Amniotic stem cell (primary cell): ENCODE measurements at places on chromosomes 11 and 22.

GRCh38 chr22:18905540-18906409 lies at the start of gene DGCR6:
TSS of gene DGCR6 (plus strand) at chr22:18906320. CDS start at chr22:18906375, 55 bp downstream.
- no peak for DNase-seq

- no peak for DNase-seq
These were observed 262.4 kb upstream of the PLET1 start for GRCh38 chr11:112523031-112523430.

DNA sequence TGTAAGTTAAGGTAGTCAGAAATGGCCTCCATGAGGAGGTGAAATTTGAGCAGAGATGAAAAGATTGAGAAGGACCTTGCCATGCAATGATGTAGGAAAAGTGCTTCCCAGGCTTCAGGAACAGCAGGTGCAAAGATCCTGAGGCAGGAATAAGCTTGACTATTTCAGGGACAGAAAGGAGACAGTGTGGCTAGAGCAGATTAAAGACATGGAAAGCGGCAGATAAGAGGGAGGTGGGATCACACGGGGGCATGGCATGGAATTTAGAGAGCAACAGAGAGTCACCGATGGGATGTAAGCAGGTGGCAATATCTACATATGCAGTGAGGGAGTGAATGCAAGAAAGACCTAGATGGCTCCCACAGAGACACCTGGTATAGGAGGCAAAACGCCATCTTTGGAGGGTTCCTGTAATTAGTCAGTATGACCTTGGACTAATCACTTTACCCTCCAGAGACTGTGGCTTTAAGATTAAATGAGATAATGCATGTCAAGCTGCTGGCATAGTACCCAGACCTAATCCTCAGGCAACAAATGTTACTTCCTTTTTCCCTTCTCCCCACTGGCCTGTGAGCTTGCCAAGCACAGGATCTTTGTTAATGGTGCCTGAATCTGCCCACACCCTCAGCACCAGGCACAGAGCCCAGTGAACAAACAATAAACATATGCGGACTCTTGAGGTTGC lies 24.6 kb upstream of the ACER3 start:
- peak; percentile 43 for DNase-seq

DNA sequence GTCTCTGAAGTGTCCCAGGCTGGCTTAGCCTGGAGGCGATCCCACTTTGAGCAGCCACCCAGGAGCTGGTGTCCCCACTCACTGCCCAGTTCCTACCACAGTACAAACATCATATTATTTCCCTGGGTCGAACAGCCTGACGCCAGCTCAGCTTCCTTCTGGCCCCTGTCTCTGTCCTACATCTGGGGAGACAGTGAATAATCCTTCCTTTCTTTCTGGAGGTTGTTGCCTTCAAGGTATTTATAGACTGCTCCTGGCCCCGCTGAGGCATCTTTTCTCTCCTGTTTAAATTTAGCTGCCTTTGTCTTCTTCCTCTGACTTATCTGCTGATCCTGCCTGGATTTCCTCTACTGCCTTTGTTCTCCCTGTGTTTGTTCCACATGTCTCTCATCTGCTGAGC lies 56.8 kb upstream of the LRRC55 start:
- DNase-seq, result no peak

DNA sequence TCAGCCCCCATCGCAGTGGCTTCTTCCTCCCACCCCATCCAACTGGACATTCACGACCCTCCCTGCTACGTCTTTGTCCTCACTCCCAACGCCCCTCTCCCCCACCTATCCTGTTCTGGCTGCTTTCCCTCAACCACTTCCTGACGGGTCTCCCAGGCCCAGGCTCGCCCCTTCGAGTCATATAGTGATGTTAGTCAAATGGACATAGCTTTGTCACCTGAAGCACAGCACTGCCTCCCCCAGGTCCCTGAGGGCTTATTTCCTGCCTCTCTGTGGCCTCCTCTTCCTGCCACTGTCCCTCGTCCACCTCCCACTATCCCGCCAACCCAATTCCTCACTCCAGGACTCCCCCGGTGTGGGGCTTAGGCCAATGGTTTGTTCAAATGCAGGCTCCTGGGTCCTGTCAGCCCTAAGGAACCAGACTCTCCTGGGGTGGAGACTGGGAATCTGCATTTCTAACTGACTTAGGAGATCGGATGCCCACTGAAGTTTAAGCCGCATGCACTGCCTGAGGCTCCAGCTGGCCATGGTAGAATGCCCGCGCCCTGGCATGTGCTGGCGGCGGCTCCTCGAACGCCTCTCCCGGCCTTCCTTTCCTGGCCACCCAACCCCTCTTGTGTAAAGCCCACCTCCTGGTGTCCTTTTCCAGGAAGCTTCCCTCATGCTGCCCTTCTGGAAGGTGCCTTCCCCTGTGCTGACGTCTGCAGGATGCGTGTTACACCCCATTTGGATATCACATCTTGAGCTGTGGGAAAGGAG lies 18.3 kb downstream of the SUN2 start:
- no peak for DNase-seq

DNA sequence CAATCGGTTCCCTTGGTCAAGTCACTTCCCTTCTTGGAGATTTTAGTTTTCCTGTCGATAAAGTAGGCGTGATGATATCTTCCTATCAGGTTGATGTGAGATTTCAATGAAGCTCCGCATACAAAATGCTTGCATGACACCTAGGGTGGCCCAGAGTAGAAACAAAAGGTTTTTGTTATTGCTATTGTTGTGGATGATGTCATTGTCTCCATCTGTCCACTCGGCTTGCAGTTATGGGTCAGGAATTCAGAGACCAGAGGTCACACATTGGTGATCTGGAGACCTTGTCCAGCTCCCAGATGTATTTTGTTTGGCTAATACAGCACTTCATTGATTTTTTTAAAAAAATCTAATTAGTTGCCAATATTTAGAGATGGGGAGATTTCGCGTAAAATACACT lies 382.1 kb downstream of the MN1 start:
- no peak for DNase-seq

DNA sequence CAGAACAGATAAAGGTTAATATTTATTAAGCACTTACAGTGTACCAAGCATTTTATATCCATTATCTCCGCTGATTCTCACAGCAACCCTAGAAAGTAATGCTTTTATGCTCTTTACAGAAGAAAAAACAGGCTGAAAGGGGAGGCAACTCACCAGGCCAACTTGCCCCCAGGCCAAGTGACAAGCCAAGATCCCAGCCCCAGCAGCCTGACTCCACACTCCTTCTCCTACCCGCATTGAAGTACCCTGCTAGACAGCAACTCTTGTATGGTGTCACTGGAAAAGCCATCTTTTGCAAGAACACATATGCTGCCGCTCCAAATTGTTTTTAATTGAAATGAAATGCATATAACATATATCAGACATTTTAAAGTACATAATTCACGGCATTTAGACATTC lies 25.6 kb downstream of the SMCO4 start:
- DNase-seq, result no peak

DNA sequence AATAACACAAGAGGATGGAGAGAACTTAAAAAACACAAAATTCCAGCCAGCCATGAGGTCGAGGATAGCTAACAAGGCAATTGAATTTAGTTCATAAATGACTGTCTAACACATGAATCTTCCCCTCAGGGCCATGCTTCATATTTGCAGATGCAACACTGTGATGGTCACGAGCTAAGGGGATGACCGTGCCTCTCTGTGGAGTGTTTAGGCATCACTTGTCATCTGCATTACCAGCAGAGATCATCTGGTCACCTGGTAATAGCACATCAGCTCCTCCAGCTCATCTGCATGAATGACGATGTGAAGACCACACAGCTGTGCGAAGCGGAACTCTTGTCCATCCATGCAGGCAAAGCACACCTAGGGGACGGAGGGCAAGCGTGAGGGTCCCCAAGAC lies 20.9 kb upstream of the SLC25A1 start:
- DNase-seq, result no peak

DNA sequence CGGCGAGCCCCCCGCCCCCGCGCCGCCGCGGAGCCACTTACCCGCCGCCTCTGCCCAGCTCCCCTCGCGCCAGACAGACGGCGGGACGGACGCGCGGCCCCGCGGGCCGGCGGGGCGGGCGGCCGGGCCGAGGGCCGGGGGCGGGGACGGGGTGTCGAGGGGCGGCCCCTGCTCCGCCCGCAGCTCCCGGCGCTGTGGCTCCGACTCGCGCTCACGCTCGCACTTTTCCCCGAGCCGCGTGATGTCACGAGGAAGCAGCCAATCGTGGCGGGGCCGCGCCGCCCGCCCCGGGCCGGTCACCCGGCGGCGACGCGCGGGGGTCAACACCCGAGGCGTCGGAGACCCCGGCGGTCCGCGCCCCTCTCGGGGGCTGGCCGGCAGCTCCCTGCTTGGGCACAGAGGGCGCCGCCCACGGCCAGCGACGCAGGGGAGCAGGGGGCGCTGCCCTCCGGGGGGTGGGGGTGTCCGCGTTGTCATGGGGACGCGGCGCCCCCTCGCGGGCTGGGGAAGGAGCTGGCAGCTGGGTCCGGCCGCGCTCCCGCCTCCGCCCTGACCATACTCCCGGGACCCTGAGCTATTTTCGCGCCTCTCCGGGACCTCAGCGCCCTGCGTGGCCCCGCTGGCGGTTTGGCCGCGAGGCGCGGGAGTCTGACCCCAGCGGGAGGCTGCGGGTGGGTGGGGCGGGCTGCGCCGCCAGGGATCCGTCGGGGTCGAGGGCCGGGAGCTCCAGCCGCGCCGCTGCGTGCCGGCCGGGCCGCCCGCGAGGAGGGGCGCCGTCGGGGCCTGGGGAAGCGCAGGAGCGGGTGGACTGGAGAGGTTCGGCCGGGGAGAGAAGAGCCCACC lies at the start of gene CHRM4:
CHRM4 (minus strand) TSS at position 199 of the 843 bp plus-strand sequence. CDS start 5,219 bp downstream, outside the sequence.
- no peak for DNase-seq

GRCh38 chr11:8056810-8057463 lies 24.1 kb upstream of the TUB start:
- peak; percentile 15 for DNase-seq

- no peak for DNase-seq
These were observed 1.7 kb upstream of the TMEM135 start for GRCh38 chr11:87035976-87036583.

- DNase-seq, result no peak
These were observed 306.0 kb downstream of the BUD13 start for GRCh38 chr11:116466801-116467200.

- no peak for DNase-seq
These were observed 139.1 kb upstream of the MTMR2 start for GRCh38 chr11:96063053-96063452.

DNA sequence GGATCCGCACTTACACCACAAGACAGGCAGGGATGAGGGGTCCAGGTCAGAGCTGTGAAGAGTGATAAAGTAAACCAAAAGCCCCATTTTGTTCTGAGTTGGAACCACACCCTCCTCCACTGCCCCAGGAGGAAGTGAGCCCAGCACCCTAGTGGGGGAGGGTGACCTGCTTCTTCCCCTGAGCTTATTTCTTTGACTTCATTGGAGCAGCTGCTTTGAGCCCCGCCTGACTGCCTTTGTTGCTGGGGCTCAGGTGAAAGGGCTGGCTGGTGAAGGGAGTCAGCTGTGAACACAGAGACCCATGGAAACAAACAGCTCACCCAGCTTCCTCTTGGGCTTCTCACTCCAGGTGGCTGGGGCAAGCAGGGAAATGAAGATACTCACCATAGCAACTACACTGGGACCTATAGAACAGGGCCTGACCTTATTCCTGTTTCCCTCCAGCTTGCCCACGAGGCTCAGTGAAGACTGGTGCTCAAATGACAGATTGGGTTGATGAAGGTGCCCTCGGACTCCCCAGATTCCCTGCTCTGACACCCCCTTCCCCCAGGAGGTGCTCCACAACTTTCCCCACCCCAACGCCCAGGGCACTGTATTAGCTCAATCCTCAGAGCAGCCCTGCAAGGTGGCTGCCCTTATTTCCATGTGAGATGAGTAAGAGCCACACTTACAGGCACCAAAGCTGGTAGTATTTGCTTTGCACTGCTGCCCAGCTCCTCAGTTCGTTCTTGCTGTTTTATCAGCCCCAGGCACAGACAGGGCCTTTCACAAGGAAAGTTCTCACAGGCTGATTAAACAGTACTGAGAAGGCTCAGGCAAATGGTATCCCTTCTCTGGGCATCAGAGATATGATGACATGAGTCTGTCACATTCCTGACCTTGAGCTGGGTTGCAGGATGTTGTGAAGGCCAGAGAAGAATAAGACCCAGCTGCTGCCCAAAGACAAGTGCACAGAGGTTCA lies 2.4 kb downstream of the UCP2 start:
- no peak for DNase-seq

- no peak for DNase-seq
These were observed 777 bp upstream of the MICAL3 start for GRCh38 chr22:18024956-18025720.

DNA sequence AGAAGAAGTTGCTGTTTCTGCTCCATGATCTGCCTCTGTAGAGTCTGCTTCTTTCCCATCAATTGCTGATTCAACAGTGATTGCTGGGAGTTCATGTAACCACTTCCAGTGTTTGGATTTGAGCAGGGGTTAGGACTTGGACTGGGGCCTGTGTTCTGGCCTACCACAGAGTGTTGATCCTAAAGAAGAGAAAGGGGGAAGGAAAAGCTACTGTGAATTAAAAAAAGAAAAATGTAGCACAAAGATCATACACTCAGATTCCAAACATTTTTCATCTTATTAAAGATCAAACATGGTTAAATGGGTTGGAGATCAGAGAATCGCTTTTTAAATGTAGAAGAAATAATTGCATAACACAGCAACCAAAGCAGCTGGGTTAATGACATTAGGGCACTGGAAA lies 67.6 kb upstream of the MTMR2 start:
- no peak for DNase-seq

DNA sequence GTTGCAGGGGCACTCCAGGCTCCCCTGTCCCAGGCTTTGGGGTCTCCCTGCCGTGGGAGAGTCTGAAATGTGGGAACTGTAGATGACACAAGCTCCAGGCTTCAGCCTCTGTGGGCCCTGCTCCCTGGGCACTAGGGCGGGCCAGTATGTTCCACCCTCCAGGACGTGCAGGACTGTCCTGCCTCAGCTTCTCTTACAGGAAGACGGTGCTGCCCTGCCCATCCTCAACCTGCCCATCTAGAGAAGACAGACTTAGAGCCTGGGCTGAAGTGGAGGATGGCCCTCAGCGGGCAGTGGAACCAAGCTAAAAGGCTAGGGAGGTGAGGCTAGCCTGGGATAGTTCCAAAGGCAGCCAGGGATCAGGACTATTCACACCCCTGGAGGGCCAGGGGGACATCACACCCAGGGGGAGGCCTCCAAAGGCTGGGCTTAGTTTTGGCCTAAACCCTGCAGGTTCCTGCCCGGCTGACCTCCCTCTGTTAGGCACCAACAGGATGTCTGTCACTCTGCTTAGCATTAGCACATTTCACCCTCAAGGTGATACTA lies 4.0 kb upstream of the CERK start:
- no peak for DNase-seq
